ENCODE measurements at places on chromosomes 12 and 14.

DNA sequence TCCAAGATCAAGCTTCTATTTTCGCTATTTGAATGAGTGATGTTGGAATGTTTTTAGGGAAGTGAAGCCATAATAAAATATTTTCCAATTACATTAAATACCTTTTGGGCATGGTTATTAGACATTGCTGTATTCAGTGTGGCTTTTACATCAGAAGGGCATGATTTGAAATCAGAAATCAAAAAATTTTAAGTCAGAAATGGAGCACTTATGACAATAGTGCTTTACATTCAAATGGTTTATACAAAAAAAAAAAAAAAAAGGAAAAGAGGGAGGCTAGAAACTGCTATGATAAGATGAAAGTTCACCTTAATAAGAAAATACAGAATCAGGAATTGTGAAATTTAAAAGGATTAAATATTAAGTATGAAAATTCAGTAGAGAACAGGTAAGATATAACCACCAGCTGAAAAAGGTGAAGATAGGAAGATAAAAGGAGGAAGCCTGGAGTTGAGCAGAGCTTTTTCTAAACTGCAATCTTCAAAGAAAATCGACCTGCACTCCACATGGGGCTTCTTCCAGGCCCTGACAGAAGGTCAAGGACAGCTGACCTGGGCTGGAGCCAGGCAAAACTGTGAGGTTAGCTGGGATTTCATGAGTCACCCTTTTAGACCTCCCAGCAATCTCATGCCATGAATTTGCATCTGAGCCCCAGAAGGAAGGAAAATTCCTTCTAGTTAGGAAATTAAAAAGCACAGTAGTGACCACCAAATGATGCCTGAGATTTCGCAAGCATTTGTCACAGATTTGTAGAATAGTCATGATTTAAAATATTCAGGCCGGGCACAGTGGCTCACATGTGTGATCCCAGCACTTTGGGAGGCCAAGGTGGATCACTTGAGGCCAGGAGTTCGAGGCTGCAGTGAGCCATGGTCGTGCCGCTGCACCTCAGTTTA lies 23.4 kb upstream of the BMP4 start:
- no peak for DNase-seq

- DNase-seq, result no peak
Observed at GRCh38 chr14:45089813-45090212, 5.9 kb downstream of the PRPF39 start.

GRCh38 chr12:51036279-51036678 lies 10.1 kb upstream of the SLC11A2 start:
- no peak for DNase-seq

DNA sequence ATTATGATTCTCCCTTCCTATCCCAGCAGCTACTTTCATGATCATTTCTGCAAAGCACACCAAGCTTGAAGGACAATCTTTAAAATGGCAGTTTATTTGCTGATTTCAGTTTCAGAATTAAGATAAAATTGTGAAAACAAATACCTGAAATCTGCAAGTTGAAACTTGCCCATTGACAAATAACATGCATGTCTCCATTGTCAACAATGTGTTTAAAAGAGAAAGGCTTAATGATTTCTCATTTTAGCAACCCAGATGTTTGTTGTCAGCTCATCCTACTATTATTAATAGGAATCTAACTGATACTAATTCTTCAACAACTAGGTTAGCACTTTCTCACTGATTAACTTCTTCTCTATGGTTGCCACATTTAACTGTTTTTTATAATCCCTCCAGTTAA lies 474.6 kb downstream of the PRKD1 start:
- no peak for DNase-seq

- no peak for DNase-seq
Observed at GRCh38 chr12:82461836-82462235, 103.5 kb downstream of the METTL25 start.

DNA sequence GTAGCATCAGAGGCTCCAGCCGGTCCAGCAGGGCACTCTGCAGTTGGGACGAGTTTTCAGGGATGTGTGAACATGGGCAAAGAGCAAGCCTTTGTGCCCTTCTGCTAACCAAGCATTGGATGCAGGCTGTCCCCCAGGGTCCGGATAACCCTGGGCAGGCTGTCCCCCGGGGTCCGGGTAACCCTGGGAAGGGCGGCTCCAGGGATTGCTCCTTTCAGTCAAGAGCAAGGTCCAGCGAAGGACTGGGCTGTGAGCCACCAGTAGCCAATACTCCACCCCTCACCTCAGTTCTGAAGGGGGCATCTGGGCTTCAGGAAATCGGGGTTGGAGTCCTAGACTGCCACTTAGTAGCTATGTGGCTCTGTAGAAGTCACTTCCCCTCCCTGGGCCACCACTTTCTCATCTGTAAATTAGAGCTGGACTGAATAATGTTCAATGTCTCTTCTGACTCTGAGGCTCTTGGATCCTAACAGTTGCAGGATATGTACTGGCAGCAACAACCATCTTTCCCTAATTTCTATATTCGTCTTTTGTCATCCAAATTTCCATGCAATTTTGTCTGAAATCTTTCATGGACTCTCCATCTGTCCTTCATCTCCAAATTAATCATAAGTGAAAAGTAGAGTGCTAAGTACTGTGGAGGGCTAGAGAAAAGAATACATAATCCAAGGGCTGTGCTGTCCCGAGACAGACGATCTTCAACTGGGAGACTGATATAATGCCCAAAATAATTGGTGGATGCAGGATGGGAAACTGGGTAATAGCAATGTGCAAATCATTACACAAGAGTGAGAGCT lies 137.4 kb upstream of the NTF3 start:
- DNase-seq, result no peak
